Uterine smooth muscle cell (primary cell): ENCODE measurements at places on chromosomes 7 and 10. TPM values are rescaled to one million over a fixed set of nuclear protein-coding genes. Genes with fewer than 3 reads are reported as not detected.

Gene CDK1
- total RNA-seq = 29.4 and 98.9 TPM in 2 replicates

Gene TCERG1L
- total RNA-seq = under 0.01 TPM in 1 of 2 replicates, not detected in the other

Gene ABCF2
- total RNA-seq = 57.7 and 84.9 TPM in 2 replicates

Gene XPNPEP1
- 113 and 121 TPM in 2 replicates for total RNA-seq

Gene VWDE
- under 0.01 and 0.33 TPM in 2 replicates for total RNA-seq

Gene EPHB6
- total RNA-seq = 4.4 and 5.0 TPM in 2 replicates

Gene NEUROG3
- not detected in 2 replicates for total RNA-seq

Gene ASB15
- not detected in 2 replicates for total RNA-seq

Gene SEC23IP
- total RNA-seq = 22.0 and 24.5 TPM in 2 replicates

Gene THSD7A
- 0.44 and 0.50 TPM in 2 replicates for total RNA-seq

Gene CYP3A4
- total RNA-seq = not detected in 2 replicates

Gene COL26A1
- total RNA-seq = not detected in 2 replicates

Gene SH2D4B
- not detected in 2 replicates for total RNA-seq

Gene DCLRE1C
- total RNA-seq = 13.1 and 18.5 TPM in 2 replicates

Gene C10orf71
- under 0.01 TPM in 1 of 2 replicates, not detected in the other for total RNA-seq

Gene IGFBP3
- total RNA-seq = 11.0 and 33.4 TPM in 2 replicates

Gene ELN
- 0.89 and 2.6 TPM in 2 replicates for total RNA-seq

Gene CSGALNACT2
- 31.4 and 41.6 TPM in 2 replicates for total RNA-seq

Gene GNG11
- 63.4 and 106 TPM in 2 replicates for total RNA-seq

Gene CDNF
- 1.1 and 1.3 TPM in 2 replicates for total RNA-seq

Gene NUTM2A
- total RNA-seq = 0.62 TPM in 1 of 2 replicates, not detected in the other

Gene WEE2
- not detected in 2 replicates for total RNA-seq

Gene CTBP2
- 84.7 and 101 TPM in 2 replicates for total RNA-seq

Gene TMEM178B
- under 0.01 TPM in 1 of 2 replicates, not detected in the other for total RNA-seq

Gene CTNNA3
- not detected in 2 replicates for total RNA-seq
